Thoracic aorta (tissue), 2 donors: ENCODE measurements at places on chromosomes 3 and 15.

- DNase-seq = no peak
Measured at GRCh38 chr3:14649466-14649865, 2.1 kb upstream of the CCDC174 start.

GRCh38 chr3:38960953-38961622 is 90.7 kb downstream of the SCN11A start:
- DNase-seq = no peak

DNA sequence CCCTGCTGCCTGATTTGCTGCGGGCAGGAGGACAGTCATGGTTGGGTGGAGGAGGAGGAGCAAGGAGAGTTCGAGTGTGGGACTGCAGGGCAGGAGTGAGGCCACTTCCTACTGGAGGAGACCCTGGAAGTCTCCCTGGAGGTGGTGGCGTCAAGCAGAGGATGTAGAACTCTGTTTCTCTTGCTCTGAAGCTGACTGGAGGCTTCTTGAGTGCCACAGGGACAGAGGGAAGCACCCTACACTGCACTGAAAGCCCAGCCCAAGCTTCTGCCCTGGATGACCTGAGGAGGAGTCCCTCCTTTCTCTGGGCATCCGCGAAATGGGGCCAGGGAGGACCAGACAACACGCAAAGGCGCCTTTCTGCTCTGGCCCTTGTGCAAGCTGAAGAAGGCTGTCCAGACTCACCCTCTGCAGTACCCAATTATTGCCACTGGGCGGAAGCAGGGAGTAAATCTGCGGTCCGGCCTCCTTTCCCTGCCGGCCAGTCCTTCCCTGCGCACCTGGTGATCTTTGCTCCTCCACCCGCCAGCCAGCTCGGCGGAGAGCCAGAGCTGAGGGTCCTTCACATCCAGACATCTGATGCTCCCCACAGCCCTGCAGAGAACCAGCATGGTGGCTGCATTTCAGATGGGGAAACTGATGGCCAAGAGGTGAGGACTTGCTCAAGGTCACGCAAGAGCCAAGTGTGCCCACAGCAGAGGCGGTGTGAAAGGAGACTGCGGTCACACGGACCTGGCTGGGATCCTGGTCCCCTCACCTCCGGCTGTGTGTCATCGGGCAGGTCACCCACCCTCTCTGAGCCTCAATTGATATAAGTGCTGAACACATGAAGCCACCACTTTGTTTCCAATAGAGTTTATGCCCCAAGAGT is 207.1 kb downstream of the TBC1D2B start:
- DNase-seq = no peak

DNA sequence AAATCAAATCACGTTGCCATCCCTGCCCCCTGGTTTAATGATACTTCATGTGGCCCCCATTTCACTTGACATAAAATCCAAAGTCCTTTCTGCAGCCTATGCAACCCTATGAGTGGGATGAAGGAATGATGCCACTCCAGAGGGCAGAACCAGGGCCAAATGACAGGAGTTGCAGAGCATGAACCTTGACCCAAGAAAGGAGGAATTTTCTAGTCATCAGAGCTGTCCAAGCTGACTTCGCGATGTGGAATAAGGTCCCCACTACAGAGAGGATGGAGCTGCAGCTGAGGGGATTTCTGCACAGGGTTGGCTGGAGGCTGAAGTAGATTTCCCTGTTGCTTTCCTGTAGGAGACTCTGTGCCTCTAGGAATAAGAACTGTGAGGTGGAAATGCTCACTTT is 15.8 kb upstream of the EPHB3 start:
- DNase-seq = no peak

DNA sequence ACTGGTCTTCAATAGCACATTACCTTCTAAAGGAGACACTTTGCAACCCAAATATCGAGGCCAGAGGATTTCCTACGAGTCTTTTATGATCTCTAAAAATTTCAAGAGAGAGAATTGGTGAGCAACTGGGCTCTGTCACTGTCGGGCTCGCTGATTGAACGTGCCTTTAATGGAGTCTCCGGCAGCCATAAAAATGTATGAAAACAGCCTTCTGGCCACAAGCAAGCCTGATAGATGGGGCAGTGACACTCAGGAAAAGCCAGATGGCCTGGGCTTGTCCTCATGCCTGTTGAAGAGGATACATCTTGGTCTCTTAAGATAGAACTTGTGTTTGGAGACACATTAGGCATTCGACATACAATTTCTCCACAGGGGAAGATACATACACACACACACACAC is 419.5 kb upstream of the PROK2 start:
- DNase-seq = no peak

GRCh38 chr15:58947179-58947578 is 13.7 kb upstream of the SLTM start:
- DNase-seq = no peak

GRCh38 chr3:142888481-142889211 is at the start of gene PCOLCE2:
PCOLCE2 (minus strand) TSS chr3:142889083; CDS start chr3:142888896, 187 bp downstream.
- no peak for DNase-seq

- DNase-seq = no peak
Measured at GRCh38 chr3:126680667-126681055, 23.4 kb upstream of the CHCHD6 start.

DNA sequence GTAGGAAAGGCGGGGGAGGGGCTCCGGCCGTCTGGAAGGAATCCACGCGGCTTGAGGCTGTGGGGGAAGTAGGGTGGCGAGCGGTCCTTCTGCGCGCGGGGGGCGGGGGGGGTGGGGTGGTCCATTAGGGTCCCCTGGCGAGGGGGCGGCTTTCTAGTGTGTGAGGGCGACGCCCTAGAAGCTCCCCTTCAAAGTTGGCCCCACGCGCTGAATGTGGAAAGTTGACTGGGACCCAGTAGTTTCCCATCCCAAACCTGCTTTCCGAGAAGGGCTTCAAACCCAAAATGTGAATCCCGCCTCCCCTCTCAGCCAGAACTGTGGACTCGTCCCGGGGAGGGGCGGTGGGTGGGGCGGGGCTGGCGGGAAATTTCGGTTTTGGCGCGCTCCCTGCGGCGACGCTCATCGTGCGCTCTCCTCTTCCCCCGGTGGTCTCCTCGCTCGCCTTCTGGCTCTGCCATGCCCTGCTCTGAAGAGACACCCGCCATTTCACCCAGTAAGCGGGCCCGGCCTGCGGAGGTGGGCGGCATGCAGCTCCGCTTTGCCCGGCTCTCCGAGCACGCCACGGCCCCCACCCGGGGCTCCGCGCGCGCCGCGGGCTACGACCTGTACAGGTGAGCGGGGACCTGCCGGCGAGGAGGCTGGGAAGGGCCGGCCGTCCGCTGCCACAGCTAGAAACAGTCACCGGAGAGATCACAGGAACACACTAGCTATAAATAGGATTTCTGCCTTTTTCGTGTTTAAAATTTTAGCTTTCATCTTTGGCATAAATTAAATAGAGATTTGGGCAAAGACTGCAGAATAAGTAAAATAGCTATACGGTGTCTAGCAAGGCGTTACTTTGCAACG is 790 bp downstream of the DUT start:
- peak; percentile 15 for DNase-seq

GRCh38 chr3:171802590-171802956 is 7.7 kb downstream of the PLD1 start:
- DNase-seq = no peak

DNA sequence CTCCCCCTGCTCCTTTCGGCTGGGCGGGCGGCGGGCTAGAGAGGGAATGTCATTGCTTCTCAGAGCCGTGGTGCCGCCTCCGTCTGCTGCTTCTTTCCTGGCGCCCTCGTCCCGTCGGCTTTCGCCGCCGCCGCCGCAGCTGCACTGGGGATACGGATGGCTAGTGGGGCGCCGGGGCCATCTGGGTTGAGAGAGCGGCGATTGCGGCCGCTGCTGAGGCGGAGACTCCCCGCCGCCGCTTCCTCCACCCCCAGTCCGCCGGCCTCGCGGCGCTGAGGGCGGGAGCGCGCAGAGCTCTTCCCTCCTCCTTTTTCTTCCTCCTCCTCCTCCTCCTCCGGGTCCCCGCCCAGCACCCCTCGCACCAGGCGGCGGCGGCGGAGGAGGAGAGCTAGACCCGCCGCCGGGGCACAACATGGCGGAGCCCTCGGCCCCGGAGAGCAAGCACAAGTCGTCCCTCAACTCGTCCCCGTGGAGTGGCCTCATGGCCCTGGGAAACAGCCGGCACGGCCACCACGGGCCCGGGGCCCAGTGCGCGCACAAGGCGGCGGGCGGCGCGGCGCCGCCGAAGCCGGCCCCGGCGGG is at the start of gene STT3B:
TSS of gene STT3B (plus strand) at position 339 of the 582 bp plus-strand sequence. CDS start at position 413, 74 bp downstream.
- peak; percentile 31 for DNase-seq

DNA sequence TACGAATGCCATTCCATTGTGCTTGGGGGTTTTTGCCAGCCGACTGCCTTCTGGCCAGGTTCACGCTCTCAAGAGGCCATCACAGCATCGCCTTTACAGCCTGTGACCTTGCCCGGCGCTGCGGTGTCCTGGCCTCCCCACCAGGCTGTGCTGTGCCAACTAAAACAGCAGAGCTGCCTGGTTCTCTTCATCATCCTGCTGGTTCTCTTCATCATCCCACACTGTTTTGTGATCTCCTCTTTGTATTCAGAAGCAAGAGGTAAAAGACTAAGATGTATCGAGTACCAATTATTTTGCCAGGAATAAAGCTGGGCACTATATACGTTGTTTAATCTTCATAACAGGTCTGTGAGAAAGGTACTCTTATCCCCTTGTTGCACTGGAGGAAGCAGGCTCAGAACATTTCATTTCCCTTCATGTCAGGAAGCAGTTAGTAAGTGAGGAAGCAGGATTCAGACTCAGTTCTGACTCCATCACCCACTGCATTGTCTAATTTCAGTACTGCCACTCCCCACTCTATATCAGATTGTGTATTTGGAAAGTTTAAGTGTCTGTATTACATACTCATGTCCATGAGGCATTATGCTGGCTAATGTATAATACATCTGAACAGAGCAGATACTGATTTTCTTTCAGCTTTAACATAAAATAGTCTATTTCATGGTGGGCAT is 92.7 kb downstream of the LRRC28 start:
- DNase-seq = no peak

DNA sequence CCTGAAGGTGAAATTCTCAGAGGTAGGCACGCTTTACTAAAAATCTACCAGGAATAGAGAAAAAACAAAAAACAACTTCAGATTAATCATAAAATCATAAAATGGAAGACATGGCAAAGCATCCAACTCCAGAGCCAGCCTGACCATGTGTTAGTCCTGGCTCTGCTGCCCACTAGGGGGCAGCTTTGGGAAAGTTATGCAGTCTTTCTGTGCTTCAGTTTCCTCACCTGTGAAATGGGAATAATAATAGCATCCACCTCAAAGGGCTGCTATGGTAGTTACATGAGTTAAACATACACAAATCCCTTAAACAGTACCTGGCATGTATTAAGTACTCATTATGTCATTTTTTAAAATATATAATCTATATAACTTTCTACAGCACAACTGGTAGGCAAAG is 52.3 kb downstream of the WNT5A start:
- DNase-seq = no peak

DNA sequence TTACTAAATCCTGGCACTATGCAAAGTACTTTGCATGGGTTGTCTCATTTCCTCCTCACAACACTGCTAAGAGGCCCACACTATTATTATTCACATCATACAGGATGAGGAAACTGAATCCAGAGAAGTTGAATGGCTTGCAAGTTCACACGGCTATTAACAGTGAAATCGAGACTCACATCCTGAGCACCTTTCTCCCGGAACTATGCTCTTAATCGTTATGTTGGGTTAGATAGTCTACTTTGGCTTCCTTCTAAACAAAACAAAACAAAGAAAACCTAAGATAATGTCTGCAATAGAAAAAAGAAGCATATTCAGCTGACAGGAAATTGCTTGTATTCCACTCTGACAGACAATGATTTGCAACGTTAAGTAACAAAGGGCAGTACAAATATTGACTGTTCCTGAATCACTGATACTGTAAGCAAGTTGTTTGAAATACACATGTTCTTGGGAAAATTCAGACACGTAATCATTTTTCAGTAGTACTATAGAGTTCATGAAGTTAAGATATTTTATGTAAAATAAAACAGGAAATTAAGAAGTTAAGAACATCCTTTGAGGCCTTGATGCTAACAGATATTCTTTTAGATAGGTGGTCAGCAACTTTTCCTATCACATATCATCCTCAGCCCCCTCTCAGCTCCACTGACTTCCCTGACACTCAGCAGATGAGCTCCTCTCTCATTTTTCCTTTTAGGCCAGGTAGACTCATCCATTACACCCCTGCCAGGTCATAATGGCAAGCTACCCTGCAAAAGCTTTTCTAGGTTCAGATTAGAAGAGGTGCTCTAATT is 40.7 kb downstream of the C2CD4B start:
- no peak for DNase-seq

DNA sequence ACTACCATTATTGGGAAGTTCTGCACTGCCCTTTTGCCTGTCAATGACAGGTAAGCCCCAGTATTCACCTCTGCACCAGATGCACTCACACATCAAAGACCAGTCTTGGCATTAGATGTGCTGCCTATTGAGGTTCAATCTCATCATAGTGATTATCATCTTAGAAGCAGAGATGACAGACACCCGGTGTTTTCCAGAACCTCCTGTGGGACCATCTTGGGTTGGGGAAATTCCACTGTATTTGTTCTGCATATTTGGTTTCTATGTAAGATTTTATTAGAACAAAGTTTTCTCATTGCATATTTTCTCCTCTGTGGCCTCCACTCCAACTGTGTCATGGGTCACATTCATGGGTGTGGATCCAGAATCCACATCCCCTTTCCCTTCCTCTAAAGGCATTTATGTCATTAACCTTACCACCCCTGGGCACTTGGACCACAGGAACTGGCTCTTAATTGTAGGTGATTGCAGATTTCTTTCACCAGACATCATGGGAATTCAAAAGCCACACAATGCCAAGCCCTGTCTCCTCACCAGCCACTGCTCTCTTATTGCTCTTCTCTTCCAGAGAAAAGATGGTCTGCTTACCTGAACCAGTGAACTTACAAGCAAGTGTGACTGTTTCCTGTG is 31.2 kb downstream of the PLA1A start:
- DNase-seq = no peak
